Panc1 (cell line): ENCODE measurements at places on chromosomes 5 and 9. TPM values are rescaled to one million over a fixed set of nuclear protein-coding genes. Genes with fewer than 3 reads are reported as not detected.

- H3K4me3 ChIP-seq, result no peak overlapping the region
- no peak for DNase-seq
- no peaks in the 10 kb centered on the region for H3K4me1 ChIP-seq
- no peaks in the 10 kb centered on the region for H3K27me3 ChIP-seq
- H3K27ac ChIP-seq, result no peak overlapping the region
These were observed 21.3 kb downstream of the MSANTD3 start for GRCh38 chr9:100448266-100448665.

GRCh38 chr9:120394058-120394669 is 185.8 kb downstream of the CDK5RAP2 start:
- no peak overlapping the region for H3K27ac ChIP-seq
- no peaks in the 10 kb centered on the region for H3K27me3 ChIP-seq
- DNase-seq, result no peak
- H3K4me1 ChIP-seq, result no peaks in the 10 kb centered on the region

- no peak overlapping the region for H3K27ac ChIP-seq
- no peak for DNase-seq
- no peaks in the 10 kb centered on the region for H3K4me1 ChIP-seq
- no peaks in the 10 kb centered on the region for H3K36me3 ChIP-seq
These were observed 156.1 kb downstream of the GHR start for GRCh38 chr5:42579320-42579719.

DNA sequence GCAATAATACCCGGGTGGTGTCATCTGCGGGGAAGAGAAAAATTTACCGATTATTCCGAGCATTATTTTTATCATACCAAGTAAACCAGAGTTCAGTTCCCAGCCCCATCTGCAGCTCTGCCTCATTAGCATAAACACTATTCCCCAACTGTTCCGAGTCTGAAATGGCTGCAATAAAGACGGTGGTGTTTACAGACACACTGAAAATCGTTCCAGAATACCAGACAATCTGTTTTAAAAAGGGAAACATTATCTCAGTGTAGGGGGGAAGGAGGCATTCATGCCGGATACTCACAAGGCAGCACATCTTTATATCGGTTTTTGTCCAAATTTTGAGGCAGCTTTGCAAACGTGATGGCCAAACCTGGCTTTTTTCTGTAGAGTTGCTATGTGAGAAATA is 70.3 kb upstream of the EPB41L4B start:
- no peak overlapping the region for H3K27ac ChIP-seq
- DNase-seq, result no peak
- H3K4me1 ChIP-seq, result no peaks in the 10 kb centered on the region
- peaks cover 2% of the 10 kb centered on the region for H3K36me3 ChIP-seq

- H3K4me1 ChIP-seq, result no peaks in the 10 kb centered on the region
- peaks cover 5% of the 10 kb centered on the region for H3K36me3 ChIP-seq
- H3K4me3 ChIP-seq, result no peak overlapping the region
- no peak for DNase-seq
These were observed 35.6 kb downstream of the CEP72 start for GRCh38 chr5:647727-648126.

- H3K27me3 ChIP-seq, result no peaks in the 10 kb centered on the region
- peak overlapping the region; percentile 74 for H3K4me3 ChIP-seq
- DNase-seq, result no peak
- peak overlapping the region; percentile 85 for H3K27ac ChIP-seq
These were observed 1.4 kb downstream of the NR6A1 start for GRCh38 chr9:124769549-124770358.

GRCh38 chr5:176743136-176743861 is 67.1 kb upstream of the UNC5A start:
- H3K36me3 ChIP-seq, result no peaks in the 10 kb centered on the region
- DNase-seq, result no peak
- H3K4me3 ChIP-seq, result no peak overlapping the region
- H3K27ac ChIP-seq, result no peak overlapping the region

GRCh38 chr9:36941441-36941840 is 92.6 kb downstream of the PAX5 start:
- no peak for DNase-seq
- no peak overlapping the region for H3K27ac ChIP-seq
- no peaks in the 10 kb centered on the region; the same call in 1 of the 2 replicates for H3K4me1 ChIP-seq
- no peaks in the 10 kb centered on the region for H3K36me3 ChIP-seq
- no peak overlapping the region for H3K4me3 ChIP-seq
- H3K27me3 ChIP-seq, result no peaks in the 10 kb centered on the region

DNA sequence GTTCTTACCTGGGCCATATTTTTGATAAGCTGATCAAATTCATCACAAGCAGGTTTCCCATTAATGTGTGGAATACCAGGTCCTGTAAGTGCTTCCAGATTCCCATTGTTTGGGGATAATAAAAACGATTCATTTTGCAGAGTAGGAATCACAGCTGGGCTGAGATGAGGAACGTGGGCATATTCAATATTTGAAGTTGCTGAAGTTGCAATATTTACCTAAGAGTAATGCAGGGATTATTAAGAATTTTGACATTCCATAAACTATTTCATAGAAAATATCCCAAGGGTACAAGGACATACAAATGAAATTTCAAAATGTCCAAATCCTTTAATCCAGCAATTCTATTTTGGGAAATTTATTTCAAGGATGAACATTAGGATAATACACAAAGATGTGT is 55.1 kb downstream of the MPDZ start:
- no peaks in the 10 kb centered on the region for H3K27me3 ChIP-seq
- no peak overlapping the region for H3K27ac ChIP-seq
- no peaks in the 10 kb centered on the region for H3K4me1 ChIP-seq
- H3K36me3 ChIP-seq, result no peaks in the 10 kb centered on the region
- no peak overlapping the region for H3K4me3 ChIP-seq

DNA sequence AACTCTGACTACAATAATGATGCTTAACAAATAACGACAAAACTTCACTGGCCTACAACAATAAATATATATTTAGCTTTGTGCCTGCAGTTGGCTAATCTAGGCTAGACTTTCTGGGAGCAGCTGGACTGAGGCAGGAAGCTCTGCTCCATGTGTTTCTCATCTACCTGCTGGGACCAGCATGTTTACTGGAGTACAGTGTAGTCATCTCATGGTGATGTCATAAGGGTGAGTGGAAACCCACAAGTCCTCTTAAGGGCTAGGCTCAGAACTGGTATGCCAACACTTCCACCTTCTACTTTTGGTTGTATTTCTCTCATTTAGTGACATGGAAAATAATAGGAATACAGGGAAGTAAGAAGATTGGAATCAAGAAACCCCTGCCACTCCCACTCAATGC is 85.7 kb upstream of the NIPBL start:
- H3K4me1 ChIP-seq, result no peaks in the 10 kb centered on the region
- no peaks in the 10 kb centered on the region for H3K36me3 ChIP-seq
- no peak for DNase-seq

DNA sequence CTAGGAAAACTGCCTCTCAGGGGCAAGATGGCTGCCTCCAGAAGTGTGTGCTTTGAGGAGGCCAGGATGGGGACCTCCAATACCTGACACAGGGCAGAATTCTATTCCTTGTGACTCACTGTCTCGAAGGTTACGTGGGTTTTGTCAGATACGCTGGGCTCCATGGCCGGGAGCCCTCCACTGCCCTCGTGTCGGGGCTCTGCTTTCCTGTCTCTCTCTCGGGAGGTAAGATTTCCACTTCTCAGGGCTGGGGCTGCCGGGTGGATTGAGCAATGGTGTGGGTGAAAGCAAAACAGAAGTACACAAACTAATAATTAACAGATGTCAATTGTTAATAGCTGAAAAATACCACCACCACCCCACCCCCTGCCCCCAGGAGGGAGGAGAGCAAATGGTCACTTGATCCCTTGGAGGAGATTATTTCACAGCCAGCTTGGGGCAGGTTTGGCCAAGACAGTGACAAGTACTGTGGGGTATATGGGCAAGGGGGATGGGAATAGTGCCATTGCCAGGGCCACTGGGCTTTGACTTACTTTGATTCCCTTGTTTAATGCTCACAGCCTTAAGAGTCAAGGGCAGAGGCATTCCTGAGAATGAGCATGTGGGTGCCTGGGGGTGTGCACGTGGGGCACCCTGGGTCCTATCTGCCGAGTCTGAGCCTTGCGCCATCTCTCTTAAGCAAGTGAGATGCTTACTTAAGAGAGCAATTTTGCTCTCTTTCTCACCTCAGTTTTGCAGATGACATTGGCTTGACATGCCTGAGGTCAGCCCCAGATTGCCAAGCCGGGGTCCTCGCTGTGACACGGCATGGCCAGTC is 28.8 kb upstream of the DAB2IP start:
- DNase-seq, result no peak
- no peaks in the 10 kb centered on the region for H3K4me1 ChIP-seq
- H3K4me3 ChIP-seq, result no peak overlapping the region
- no peak overlapping the region for H3K27ac ChIP-seq

DNA sequence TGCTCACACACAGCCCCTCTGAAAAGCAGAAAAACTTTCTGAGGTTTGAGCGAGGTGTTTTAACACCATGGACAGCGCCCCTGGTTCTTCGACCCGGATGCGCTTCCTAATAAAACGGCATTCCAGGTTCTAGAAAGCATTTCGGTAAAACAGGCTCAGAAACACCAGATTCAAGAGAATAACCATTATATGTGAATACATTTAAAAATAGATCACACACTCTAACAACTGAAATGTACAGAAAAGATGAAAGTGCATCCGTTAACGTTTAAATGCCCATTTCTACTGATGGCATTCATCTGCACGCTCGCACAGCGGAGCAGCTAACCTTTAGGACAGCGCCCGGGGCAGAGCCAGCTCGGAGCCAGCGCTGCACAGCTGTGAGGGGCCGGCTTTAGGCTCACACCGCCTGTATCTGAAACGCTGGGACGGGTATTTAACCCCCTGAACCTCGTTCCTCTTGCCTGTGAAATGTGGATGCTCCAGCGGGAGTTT is 26.3 kb upstream of the TENT4A start:
- H3K27me3 ChIP-seq, result peaks cover 18% of the 10 kb centered on the region
- no peaks in the 10 kb centered on the region for H3K36me3 ChIP-seq
- DNase-seq, result no peak
- no peak overlapping the region for H3K27ac ChIP-seq
- no peak overlapping the region for H3K4me3 ChIP-seq
- no peaks in the 10 kb centered on the region for H3K4me1 ChIP-seq

- H3K36me3 ChIP-seq, result no peaks in the 10 kb centered on the region
- H3K4me3 ChIP-seq, result no peak overlapping the region
- H3K27ac ChIP-seq, result no peak overlapping the region
- no peaks in the 10 kb centered on the region; the same call in 1 of the 2 replicates for H3K4me1 ChIP-seq
These were observed 19.3 kb downstream of the RFK start for GRCh38 chr9:76374783-76375559.

DNA sequence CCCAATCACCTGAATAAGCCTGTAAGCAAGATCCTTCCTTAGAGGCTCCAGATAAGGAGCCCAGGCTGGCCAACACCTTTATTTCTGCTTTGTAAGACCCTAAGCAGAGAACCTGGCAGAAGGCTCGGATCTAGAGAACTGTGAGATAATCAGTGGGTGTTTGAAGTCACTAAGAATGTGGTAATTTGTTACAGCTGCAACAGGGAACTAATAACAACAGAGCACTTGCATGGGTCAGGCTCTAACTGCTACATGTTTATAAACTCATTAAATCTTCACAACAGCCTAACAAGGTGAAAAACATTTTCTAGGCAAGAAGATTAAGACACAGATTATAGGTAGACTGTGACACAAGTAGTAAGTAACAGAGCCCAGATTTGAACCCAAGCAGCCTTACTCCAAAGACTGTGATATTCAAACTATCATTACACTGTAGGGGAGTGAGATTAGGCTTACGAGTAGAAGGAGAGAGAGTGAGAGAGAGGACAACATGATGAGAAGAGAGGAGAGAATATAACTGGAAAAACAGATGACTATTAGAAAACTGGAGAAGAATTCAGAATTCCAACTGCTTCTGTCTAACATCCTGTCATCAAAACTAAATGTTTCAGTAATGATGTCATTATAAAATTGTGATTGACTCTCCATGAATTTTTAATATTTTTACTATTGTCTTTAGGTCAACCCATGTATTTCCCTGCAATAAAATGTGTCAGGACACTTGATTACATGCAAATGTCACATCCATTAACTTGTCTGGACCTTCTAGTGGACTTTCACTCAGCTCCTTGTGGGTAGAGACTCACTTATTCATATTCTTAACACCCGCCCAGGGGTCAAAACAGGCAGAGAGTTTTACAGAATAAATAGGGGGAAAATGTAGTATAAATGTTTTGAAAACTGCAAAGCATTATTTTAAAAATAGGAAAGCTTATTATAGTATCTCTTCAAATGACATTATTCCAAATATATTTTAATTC is 290.9 kb upstream of the RGMB start:
- no peaks in the 10 kb centered on the region for H3K36me3 ChIP-seq
- no peaks in the 10 kb centered on the region for H3K4me1 ChIP-seq
- H3K27ac ChIP-seq, result no peak overlapping the region

DNA sequence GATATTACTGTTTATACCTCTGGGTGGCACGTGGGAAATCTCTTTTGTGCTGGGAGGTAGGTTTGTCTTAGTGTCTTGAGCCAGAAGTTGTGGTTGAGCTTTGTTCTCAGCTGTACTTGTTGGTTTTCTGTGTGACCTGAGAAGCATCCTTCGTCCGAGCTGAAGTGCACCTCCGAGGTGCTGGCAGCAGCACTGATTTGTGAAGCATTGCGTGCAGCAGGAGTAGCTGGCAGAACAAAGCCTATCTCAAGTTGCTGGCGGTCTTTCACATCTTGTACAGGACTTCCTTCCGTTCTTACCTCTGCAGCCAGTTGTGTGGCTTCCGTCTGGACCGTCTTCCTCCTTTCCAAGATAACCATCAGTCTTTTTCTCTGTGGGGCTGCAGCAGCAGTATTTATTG is 4.3 kb downstream of the PRRC2B start:
- H3K27ac ChIP-seq, result peak overlapping the region; percentile 79
- H3K4me3 ChIP-seq, result peak overlapping the region; percentile 21
- peaks cover 39% of the 10 kb centered on the region for H3K4me1 ChIP-seq
- DNase-seq, result no peak
- no peaks in the 10 kb centered on the region for H3K27me3 ChIP-seq

DNA sequence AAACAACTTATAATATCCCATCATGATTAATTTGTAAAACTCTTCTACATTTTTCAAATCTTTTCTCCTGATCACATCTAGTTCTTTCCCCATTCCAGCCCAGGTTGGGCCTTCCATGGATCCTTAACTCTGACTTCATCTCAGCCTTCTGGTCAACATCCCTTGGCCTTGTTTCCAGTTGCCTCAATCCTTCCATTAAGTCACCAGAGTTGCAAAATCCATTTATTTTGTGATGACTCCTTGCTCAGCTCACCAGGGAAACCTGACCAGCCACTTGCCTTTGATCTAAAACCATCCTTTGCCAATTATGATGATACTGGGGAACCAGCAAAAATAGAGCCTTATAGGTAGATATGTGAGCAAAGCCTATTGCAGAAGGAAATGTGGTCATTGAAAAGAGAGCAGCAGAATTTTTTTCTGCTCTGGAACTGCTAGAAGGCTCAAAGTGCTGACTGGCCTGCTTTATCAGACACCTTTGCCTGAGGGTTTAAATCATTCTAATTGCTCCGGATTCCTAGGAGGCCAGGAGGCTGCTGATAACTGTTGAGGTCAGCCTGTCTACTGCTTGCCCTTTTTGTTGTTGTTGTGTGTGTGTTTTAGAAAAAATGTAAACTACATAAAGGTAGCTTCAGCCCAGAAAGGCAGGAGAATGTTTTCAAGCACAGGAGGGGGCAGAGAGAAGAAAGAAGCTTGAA is 512.2 kb upstream of the GRIA1 start:
- no peak overlapping the region for H3K27ac ChIP-seq
- H3K4me1 ChIP-seq, result no peaks in the 10 kb centered on the region
- DNase-seq, result no peak
- H3K4me3 ChIP-seq, result no peak overlapping the region
- H3K36me3 ChIP-seq, result no peaks in the 10 kb centered on the region

FAM221B gene
- total RNA-seq, result not detected

SIT1 gene
- total RNA-seq, result not detected

JADE2 gene
- total RNA-seq, result 80.0 TPM

LTC4S gene
- total RNA-seq, result 0.69 TPM
